ENCODE measurements at places on chromosomes 11 and 22.

DNA sequence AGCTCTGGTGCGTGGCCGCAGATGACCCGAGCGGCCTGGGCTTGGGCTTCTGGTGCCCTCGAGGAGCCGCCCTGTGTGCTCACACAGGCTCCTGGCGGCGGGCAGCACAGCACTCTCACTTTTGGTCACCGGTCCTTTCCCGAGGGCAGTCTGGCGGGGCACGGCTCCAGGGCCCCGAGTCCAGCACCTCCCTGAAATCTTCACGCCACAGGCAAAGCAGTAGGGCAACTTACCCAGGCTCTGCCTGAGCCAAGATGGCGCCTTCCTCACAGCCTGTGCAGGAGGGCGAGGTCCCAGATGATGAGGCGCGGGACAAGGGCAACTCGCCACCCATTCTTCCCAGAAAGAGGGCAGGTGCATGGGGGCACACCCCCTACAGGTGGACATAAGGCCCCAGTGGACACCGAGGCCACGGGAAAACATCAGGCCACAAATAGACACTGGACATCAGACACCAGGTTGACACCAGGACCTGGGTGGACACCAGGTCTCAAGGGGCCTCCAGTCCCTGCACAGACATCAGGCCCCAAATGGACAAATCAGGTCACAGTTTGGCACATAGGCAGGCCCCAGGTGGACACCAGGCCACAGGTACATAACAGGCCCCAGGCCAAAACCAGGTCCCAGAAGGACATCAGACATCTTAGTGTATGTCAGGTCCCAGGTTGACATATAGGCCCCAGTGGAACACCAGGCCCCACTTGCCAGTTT, 57.6 kb upstream of the SEPTIN5 start:
- DNase-seq: no peak

- no peak for DNase-seq
Measured at GRCh38 chr11:107136892-107137291, 118.6 kb upstream of the GUCY1A2 start.

GRCh38 chr22:36191106-36191836, 10.3 kb downstream of the APOL4 start:
- DNase-seq: no peak

GRCh38 chr11:17543041-17543440, 1.2 kb downstream of the USH1C start:
- no peak for DNase-seq

DNA sequence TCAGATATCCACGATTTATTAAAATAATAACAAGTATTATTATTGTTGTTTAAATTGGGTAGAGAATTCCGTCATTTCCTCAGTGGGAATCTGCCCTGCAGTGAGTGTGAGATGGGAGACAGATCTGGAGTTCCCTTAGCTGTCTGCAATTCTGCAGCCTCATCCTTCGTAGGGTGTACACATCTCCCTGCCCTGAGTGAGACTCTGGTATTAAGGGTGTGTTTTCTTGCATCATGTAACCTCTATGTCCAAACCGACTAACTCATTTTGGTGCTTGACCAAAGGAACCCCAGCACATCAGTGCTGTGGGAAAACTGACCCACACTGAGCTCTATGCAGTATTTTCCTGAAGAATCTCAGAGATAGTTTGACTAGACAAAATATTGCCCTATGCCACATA, 157.6 kb downstream of the LDLRAD3 start:
- DNase-seq: no peak

DNA sequence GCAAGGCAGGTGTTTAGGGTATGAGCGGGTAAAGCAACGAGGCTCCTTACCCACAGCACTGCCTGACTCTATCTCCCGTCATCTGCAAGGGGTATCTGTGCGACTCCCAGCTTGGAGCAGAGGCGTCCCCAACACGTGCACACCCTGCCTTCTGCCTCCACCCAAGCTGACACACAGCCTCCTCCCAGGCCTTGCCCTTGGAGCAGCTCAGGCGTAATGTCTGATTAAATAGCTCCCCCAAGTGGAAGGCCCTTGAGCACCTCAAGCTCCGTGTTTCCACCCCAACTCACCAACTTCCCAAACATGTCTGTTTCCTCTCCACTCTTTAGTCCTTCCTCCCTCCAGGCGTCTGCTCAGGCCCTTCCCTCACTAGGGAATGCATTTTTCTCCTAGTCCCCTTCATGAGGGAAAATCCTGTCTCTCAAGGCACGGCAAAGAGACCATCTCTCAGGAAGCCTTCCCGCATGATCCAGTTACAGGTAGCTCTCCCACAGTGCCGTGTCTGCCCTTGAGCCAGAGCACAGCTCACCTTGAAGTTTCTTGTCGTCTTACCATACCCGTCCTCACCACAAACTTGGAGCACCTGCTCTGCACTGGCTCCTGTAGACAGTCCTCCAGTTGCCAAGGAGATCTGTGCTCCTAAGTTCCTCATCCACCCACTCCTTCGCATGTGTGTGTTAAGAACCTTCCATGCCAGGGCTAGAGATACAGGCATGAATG, 15.8 kb downstream of the CYB5R2 start:
- DNase-seq: no peak

DNA sequence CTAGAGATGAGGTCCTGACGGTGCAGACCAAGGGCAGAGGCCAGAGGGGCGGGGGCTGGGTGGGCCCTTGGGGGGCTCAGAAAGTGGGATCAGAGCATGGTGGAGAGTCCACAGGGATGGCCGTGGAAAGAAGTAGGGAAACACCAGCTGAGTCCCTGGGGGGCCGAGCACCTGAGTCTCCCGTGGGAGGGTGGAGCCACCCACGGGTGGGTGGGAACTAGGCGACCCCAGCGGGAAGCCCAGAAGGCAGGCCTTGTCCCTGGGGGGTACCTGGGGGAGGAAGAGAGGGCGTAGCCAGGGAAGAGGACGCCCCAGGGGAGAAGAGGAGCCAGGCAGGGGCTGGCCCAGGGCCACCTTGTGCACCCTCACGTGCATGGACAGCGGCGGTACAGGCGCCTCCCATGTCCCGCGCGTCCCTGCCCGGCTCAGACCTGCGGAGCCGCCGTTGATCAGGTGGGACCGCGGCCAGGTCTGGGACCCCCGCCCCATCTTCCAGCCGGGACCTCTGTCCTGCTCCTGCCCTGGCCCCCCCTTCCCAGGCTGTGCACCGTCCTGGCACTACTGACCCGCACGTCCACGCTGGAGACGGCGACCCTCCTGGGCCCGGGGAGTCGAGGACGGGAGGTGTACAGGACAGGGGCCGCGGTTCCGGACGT, 10.2 kb downstream of the CRELD2 start:
- no peak for DNase-seq

DNA sequence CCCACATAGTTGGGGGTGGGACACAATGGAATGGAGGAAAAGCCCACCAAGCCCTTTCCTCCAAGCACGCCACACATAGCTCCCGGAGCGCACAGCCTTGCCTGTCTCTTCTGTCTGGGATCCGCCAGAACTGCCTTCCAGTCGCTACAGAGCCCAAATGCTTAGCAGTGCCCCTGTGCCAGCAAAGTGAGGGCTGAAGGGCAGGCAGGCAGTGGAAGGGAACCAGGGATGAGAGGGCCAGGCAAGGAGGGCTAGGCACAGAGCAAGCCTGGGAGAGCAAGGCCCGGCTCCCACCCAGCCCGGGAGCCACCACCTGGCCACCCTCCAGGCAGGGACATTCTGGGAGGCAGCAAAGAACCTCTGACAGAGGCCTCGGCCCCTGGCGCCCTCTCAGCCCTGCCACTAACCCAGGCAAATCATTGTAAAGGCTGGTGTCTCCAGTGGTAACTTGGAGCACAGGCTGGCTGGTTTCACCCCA, 32.5 kb downstream of the PPP2R1B start:
- DNase-seq: no peak

DNA sequence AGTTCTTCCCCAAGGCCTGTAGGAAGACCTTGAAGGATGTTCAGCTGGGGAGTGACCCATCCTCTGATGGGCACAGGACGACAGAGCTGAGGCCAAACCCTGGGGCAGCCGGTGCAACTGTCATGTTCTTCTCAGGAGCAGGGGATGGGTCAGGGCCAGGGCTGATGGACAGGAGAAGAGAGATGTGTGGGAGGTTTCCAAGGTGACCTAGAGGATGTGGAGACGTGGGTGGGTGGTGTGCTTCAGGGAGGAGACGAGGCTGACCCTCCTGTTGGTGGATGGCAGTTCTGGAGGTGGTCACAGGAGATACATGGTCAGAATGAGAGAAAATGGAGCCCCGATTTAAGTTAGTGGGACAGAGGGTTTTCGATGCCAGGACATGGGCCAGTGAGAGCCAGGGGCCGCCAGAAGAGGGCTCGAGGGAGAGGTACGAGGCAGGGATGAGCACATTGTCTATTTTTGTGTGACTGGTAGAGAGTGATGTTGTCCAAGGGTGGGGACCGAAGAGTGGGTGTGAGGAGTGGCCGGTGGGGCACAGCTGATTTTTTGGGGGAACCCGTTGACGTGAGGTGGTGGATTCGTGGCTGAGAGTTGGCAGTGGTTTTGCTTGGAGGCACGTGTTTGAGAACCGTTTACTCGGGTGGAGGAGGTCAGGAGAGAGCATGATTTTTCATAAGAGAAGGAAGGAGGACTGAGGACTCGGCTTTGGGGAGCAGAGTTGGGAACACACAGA, 14.6 kb downstream of the TBC1D22A start:
- no peak for DNase-seq

GRCh38 chr11:35688023-35688422, 25.4 kb downstream of the TRIM44 start:
- DNase-seq: no peak

DNA sequence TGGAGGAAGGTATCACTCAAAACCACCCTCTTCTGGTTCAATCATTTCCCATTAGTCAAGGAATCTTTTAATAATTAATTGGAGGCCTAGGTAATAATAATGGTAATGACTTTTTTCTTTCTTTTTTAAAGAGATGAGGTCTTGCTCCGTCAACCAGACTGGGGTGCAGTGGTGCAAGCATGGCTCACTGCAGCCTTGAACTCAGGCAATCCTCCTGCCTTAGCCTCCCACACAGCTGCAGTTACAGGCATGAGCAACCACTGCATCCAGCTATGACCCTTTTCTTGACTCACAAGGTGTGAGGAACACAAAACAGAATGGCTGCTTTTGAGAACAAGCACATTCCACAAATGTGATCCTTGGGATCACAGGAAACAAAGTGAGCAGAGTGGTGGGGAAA, 3.6 kb downstream of the POLDIP3 start:
- DNase-seq: no peak

- DNase-seq: no peak
Measured at GRCh38 chr11:29780756-29781155, 236.1 kb downstream of the KCNA4 start.

DNA sequence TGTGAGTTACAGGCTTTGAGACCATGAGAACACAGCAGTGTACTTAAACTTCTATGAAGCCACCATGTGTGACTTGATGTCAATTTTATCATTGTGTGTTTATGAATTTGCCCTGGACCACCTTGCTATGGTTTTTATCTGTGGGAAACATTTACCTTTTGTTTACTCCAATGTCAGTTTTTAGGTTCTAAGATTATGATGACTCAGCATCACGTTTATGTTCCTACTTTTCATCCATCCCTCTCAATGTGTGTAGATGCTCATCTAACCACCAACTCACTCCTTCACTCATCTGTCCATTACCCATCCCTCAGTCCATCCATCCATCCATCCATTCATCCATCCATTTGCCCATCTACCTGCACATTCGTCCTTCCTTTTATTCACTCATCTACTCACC, 338.8 kb downstream of the MIAT start:
- no peak for DNase-seq

- DNase-seq: no peak
Measured at GRCh38 chr11:30333405-30333804, 10.5 kb downstream of the ARL14EP start.

- DNase-seq: no peak
Measured at GRCh38 chr11:129778877-129779276, 36.8 kb upstream of the TMEM45B start.

- DNase-seq: no peak
Measured at GRCh38 chr11:19168090-19168489, 33.7 kb downstream of the CSRP3 start.

Measured in NCI-H1436 (cell line).